ENCODE measurements at places on chromosomes 4 and X.

GRCh38 chr4:26326791-26327190 lies 6.0 kb downstream of the RBPJ start:
- no peak for DNase-seq

DNA sequence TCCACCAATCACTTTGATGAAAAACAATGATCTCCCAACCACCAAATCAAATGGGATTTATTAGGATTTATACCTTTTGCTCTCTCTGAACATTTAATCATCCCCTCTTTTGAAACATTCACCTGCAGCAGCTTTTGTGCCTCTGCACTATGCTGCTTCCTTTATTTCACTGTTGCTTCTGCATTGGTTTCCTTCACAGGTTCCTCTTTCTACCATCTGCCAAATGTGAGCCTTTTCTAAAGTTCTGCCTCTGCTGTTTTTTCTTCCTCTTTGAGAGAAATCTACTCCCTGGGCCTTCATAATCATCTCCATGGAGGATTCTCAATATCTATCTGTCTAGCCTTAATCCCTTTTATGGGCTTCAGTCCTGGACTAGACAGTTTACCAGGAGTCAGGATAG lies 24.7 kb downstream of the CUL4B start:
- no peak for DNase-seq

GRCh38 chr4:43690116-43690515 lies 758.5 kb downstream of the KCTD8 start:
- DNase-seq = no peak

- DNase-seq = no peak
Observed at GRCh38 chr4:178316211-178316610, 874.0 kb upstream of the AGA start.

DNA sequence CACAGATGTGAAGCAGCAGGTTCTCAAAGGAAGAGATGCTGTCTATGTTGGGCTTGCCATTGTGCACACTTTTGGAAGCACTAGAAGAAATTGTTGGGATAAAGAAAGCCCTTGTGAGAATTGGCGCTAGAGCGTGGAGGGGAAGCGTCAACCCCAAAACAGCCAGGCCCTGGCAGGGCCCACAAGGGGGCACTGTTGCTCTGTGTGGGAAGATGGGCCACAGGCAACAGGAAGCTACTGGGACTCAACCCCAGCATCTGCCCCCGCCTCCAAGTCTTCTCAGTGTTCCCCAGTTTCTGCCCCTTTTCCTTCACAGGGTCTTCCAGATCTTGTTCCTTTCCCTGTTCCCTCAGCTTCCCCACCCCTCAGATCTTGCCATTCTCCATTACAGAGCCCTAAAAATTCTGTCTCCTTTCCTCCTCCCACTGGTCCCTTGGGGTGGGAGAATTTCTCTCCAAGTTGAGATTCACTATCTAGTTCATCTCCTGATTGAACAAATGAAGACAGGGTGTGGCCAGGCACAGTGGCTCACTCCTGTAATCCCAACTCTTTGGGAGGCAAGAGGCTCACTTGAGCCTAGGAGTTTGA lies 85.5 kb downstream of the STARD8 start:
- DNase-seq = peak; percentile 36

- no peak for DNase-seq
Observed at GRCh38 chr4:75514949-75515612, 808 bp downstream of the THAP6 start.

GRCh38 chr4:53196882-53197771 lies 168.7 kb downstream of the SCFD2 start:
- DNase-seq = no peak

DNA sequence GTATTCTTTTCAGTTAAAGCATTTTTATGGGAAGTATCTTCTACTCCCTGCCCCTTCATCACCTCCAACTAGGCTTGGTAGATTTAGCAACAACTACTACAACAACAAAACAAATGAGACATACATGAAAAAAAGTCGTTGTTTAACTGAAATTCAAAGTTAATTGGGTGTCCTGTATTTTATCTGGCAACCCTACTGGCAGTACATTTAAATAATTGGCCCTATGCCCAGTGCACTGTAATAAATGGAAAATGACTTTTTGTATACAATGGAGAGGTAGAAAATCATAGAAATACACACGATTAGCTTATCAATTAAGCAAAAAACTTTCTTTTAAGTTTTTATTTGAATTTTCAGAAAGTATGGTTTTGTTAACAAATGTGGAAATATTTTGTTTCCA lies 21.4 kb upstream of the CLGN start:
- no peak for DNase-seq

GRCh38 chr4:67558493-67558892 lies at the start of gene STAP1:
Gene STAP1 (plus strand): TSS chr4:67558727. CDS start chr4:67558810, 83 bp downstream.
- DNase-seq = no peak

- no peak for DNase-seq
Observed at GRCh38 chr4:140238351-140239056, 84.5 kb upstream of the MAML3 start.

DNA sequence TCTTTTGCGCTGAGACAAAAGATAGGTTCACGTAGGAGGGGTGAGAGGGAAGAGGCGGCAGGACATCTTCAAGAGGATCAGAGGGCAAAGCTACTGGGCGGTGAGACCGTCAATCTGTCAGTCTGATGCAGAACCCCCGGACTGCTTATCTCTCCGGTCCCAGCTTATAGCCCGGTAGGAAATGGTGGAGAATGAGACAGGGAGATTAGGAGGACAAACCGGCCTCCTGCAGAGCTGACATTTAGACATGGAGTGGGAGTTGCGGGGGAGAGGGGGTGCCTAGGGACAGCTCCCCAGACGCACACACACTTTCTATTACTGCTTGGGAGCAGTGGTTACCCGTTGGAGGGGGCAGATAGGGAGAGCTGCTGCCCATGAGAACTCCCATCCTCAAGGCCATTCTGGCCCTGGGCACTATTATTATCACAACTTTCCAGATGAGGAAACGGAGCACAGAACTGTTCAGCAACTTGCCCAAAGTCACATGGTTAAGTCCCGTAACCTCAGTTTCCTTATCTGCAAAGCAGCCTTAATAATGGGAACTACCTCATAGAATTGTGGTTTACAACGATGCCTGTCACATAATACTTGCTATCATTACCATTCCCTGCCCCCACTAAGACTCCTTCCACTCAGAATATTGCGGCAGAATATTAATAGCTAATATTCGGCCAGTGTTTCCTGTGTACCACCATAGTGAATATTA lies 1.1 kb upstream of the HDAC6 start:
- DNase-seq = no peak

DNA sequence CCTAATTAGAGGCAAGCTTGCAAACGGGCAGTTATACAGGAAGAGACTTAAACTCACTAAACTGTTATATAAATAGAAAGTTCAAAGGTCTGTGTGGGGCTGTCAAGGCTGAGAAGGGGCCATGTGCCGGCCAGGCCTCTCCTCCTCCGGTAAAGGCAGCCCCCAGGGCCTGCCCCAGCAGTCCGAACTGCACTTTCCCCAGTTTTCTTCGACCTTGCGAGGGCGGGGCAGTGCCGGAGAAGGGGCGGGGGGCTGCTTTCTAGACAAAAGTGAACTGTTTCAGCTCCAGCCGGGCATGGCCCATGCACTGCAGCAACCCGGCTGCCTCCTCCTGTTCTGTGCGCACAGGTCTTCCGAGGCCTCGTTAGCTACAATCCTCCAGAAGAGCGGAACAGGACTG lies 4.1 kb downstream of the AFF2 start:
- DNase-seq = no peak

- DNase-seq = no peak
Observed at GRCh38 chr4:148062301-148062950, 330.5 kb downstream of the ARHGAP10 start.

GRCh38 chrX:120677004-120677652 lies 47.3 kb upstream of the C1GALT1C1 start:
- DNase-seq = no peak

DNA sequence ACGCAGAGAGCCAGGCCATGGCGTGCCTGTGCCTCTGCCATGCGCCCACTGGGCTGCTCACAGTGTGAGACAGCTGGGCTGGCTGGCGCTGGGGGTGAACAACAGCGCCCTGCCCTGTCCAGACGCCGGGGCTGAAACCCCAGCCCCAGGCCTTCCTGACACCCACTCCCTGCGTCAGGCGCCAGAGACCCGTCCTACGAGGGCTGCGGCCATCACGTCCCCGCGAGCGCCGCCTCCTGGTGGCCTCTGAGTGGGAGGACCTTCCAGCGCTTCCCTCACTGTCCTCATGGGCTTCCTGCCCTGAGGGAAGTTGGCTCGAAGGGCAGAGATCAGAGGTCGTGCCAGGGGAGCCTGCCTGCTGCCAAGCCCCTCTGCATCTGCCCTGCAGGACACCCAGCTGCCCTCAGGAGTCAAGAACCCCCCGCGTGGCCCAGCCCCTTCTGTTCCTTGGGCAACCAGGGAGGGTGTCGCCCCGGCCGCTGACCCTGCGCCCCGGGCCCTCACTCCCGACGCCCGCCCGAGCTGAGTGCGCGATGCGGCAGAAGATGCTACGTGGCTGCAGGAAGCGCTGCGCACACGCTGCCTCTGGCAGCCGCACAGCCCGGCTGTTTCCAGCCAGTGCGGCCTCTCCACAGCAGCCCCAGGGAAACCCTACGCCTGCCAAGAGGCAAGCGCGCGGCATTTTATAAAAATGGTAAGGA lies 16.2 kb downstream of the NELFA start:
- DNase-seq = no peak

GRCh38 chr4:637536-638280 lies 12.3 kb downstream of the PDE6B start:
- no peak for DNase-seq

DNA sequence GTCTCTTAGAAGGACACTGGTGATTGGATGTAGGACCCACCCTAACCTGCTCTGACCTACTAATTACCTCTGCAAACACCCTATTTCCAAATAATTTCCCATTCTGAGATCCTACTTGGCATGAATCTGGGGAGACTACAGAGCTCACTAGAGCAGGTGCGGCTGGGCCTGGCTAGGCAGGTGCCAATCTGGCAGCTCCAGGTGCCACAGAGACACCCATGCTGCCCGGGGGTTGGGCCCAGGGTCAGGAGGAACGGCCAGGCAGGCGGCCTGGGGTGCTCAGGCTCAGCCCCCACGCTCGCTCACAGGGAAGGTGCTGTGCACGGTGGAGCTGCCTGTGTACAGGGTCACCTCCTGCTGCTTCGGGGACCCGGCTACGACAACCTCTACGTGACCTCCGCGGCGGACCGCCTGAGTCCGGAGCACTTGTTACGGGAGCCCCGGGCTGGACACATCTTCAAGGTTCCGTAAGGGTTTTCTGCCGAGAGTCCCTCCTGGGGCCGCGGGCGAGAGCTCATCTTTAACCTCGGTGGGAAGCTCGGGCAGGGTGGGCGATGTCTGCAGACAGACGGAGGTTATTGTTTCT lies 26.5 kb upstream of the PLCXD1 start:
- DNase-seq = no peak

DNA sequence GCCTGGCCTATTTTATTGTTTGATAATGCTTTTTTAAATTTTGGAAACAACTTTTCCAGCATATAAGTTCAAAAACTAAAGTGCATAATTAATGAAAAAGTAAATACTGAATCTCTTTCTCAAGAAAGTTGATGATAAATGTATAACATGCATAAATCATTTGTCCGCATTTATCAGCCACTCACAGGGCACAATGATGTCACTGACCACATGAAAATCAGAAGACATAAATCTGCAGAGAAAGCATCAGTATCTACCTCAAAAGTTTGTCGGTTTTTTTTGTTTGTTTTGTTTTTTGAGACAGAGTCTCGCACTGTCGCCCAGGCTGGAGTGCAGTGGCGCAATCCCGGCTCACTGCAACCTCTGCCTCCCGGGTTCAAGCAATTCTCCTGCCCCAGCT lies 5.5 kb upstream of the HPRT1 start:
- DNase-seq = no peak

GRCh38 chrX:48696909-48697727 lies 584 bp downstream of the SUV39H1 start:
- DNase-seq = no peak

- DNase-seq = no peak
Observed at GRCh38 chr4:2756691-2757350, 685 bp upstream of the TNIP2 start.

GRCh38 chr4:152564336-152564735 lies 28.4 kb upstream of the FBXW7 start:
- DNase-seq = no peak

DNA sequence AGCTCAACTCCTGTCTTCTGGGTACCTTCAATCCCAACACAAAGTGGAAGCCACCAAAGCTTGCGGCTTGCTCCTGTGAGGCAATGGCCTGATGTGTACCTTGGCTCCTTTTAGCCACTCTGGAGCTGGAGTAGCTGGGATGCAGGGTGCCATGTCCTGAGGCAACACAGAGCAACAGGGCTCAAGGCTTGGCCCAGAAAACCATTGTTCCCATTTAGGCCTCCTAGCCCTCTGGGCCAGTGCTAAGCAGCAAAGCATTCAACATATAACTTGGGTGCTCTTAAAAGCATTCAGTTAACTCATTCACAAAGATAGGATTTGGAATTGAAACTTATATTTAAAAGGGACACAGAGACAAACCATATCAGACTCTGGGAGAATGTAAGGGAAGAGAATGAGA lies 194.5 kb upstream of the ARHGEF9 start:
- DNase-seq = no peak

- no peak for DNase-seq
Observed at GRCh38 chr4:171015441-171015840, 797.8 kb upstream of the GALNTL6 start.

- DNase-seq = no peak
Observed at GRCh38 chrX:80174925-80175574, 160.5 kb downstream of the TBX22 start.

- no peak for DNase-seq
Observed at GRCh38 chr4:123640824-123641223, 244.2 kb downstream of the SPRY1 start.

GRCh38 chr4:133151341-133151690 lies 2.2 kb downstream of the PCDH10 start:
- no peak for DNase-seq

DNA sequence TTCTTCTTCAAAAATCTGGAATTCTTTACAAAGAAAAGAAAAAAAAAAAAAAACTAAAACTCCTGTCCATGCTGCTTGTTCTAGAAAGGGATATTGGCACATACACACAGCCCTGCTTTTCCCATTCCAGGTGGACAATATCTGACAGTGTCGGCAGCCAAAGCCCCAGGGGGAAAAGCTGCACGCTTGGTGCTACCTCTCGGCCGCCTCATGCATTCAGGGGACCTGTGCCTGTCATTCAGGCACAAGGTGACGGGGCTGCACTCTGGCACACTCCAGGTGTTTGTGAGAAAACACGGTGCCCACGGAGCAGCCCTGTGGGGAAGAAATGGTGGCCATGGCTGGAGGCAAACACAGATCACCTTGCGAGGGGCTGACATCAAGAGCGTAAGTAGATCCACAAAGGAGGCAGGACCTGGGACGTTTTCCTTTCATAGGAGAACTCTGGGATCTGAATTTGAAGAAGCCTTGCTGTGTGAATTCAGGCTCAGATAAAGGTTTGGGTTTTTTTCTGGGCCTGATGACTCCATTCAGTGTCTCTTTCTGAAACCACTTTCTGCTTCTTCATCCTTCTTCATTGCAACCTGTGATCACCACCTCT lies 71.9 kb downstream of the NPNT start:
- DNase-seq = no peak

GRCh38 chr4:176193126-176193525 lies 2.3 kb downstream of the SPATA4 start:
- no peak for DNase-seq

GRCh38 chr4:57424232-57424897 lies 314.2 kb upstream of the IGFBP7 start:
- DNase-seq = no peak
